Caki2 (cell line): ENCODE measurements at places on chromosomes 2 and 18.

- DNase-seq, result no peak
These were observed 136.0 kb downstream of the INSIG2 start for GRCh38 chr2:118223992-118224894.

- DNase-seq, result peak; percentile 88
These were observed 259.7 kb downstream of the LPIN1 start for GRCh38 chr2:12005886-12006681.

DNA sequence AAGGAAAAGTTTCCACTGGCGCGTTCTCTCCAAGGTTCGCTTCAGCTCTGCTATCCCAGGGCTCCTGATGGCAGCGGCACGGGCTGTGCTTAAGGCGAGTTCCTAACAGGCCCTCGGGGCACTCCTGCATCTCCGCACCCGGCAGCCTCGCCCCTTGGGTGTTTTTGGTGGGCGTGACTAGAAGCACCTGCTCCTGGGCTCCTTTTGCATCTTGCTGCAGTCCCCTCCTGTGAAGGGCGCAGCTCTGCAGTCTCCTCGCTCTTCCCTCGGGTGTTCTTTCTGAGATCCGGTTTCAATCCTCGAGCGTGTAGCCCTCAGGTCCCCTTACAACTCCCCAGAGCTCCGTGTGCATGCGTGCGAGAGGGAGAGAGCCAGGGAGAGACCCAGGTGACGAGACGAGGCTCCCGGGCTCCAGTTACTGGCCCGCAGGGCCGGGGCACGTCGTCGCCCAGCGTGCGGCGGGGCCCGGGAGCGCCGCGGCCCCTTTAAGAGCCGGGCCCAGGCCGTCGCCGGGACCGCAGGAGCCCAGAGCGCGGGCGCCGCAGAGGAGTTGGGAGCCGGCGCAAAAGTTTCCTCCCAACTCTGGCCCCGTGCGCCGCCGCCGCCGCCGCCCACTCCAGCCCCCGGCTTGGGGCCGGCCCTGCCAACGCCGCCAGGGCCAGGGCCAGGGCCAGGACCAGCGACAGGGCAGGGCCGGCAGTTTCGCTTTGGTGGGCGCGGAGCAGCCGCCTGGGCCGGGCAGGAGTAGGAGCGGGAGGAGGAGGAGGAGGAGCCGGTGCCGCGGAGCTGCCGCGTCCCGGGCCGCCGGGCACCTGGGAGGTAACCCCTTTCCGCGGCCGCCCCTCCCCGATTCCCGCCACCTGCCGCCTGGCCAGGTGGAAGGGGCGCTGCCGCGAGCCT lies at the start of gene PARD3B:
TSS of gene PARD3B (plus strand) at position 515 of the 900 bp plus-strand sequence. CDS start 525 bp downstream, outside the sequence.
- peak; percentile 82 for DNase-seq

DNA sequence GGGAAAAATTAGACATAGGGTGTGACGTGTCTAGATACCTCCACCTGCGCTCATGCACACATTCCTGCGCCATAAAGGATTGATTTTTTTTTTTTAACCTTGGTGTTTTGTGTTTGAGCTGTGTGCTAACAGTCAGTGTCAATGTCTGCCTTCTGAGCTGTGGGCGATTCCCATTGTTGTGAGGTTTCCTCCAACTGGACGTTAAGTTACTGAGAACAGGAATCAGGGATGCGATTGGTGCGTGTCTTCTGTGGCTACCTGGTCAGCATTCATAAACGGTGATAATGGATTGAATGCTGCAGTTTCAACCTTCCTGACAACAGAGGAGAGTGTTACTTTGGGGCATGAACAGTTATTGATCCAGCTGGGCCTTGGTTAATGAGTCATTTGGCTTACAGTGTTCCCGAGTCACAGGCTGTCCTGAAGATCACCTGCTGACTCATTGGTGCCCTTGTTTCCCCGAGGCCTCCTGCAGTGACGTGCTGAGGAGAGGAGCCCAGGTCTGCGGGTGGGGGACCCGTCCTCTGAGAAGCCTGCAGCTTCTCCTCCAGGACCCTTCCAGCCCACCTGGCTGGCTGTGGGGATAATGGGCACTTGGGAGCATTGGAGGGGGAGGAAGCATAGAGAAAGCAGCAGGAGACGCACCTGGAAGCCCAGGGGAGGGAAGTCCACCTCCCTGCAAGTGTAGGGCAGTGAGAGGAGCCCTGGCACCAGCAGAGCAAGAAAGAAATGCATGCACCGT lies 25.8 kb upstream of the CABYR start:
- DNase-seq, result peak; percentile 50

- peak; percentile 27 for DNase-seq
These were observed 61.2 kb downstream of the ACYP2 start for GRCh38 chr2:54176577-54176976.

- no peak for DNase-seq
These were observed 16.3 kb upstream of the SNED1 start for GRCh38 chr2:240981871-240982800.

DNA sequence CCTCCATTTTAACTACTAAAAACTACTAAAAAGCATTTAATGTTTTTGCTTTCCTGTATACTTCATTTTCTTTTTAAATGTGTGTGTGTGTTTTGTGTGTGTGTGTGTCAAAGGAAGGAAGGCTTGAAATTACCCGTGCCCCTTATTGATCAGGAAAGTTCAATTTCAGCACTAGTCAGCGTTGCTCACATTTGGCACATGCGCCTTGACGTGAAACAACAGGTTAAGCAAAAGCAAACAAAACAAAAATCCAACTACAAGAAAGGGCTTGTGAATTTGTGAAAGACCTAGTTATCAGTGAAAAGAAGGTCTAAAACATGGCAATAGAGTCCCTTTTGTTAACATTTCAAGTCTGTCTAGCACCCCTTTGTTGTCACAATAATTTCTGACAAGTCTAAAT lies 72.5 kb downstream of the KCNH7 start:
- DNase-seq, result no peak

GRCh38 chr2:178632729-178633128 lies 152.5 kb downstream of the PLEKHA3 start:
- no peak for DNase-seq

- no peak for DNase-seq
These were observed at the start of gene TXNDC2 for GRCh38 chr18:9885170-9886004. Gene TXNDC2, plus strand, starts transcription at chr18:9885973. Its CDS starts 708 bp downstream, at chr18:9886681.

- no peak for DNase-seq
These were observed 60.0 kb downstream of the LIPG start for GRCh38 chr18:49621717-49622351.

GRCh38 chr2:48147719-48148118 lies 241.4 kb upstream of the FBXO11 start:
- no peak for DNase-seq

GRCh38 chr18:10420561-10421352 lies 33.7 kb upstream of the APCDD1 start:
- no peak for DNase-seq

DNA sequence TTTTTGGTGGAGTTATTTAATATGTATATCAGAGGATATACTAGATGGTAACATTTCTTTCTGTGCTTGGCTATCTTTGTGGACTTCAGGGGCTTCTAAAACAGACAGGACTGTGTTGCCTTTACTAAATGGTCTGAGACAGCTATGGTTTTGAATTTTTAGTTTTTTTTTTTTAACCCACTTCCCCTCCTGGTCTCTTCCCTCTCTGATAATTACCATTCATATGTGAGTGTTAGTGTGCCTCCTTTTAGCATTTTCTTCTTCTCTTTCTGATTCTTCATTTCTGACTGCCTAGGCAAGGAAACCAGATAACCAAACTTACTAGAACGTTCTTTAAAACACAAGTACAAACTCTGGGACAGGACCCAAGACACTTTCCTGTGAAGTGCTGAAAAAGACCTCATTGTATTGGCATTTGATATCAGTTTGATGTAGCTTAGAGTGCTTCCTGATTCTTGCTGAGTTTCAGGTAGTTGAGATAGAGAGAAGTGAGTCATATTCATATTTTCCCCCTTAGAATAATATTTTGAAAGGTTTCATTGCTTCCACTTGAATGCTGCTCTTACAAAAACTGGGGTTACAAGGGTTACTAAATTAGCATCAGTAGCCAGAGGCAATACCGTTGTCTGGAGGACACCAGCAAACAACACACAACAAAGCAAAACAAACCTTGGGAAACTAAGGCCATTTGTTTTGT lies 52.7 kb downstream of the SMAD4 start:
- peak; percentile 38 for DNase-seq

DNA sequence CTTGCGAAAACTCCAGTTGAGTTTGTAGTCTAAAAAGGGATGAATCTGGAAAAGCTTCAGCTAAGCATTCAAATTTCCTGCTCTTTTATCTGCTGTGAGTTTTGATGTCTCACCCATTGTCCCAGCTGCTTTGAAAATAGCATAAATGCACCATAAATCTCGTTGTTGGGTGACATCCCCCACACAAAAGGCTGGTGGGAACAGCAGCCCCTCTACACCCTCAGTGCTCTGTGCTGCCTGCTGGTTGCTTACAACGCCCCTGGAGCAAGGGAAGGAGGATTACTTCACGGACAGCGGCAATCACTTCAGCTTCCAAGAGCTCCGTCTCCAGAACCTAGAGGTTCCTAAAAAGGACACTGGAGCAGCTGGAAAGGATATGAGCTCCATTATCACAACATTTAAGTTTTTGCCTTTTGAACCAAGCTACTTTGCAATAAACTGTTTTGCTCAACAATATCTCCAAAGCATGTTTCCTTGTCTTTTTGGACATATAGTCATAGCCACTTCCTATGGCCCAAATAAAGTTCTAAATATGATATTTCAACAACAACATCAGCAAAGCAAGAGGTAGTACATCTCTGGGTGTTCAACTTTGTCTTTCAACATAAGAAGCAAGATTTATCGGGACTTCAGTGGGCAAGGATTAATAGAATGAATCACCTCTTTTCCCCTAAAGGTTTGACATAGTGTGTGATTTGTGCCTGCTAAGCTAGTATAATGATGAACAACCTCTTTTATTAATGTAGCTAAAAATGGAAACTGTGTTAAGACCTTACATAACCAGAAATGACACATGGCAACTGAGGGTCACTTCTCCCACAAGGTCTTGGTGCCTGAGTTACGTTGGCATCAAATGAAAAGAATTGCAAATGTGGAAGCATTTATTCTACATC lies 413.5 kb downstream of the TXNL1 start:
- no peak for DNase-seq

DNA sequence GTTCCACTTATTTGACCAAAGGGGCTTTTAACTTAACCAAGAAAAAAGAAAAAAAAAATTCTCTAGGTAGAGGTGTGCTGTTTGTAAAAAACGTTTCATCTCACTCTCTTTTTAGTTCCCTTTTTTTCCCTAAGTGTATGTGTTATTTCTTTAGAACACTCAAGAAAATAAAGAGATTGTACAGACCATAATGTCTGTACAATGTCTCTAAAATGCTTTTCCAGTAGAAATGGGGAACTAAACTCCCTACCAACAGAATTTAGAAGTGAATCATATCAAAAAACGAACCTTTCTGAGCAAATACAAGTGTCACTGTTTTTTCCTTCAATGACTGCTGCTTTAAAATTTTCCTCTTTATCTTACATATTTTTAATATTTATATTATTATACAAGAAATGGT lies 72.0 kb downstream of the CDH7 start:
- no peak for DNase-seq

DNA sequence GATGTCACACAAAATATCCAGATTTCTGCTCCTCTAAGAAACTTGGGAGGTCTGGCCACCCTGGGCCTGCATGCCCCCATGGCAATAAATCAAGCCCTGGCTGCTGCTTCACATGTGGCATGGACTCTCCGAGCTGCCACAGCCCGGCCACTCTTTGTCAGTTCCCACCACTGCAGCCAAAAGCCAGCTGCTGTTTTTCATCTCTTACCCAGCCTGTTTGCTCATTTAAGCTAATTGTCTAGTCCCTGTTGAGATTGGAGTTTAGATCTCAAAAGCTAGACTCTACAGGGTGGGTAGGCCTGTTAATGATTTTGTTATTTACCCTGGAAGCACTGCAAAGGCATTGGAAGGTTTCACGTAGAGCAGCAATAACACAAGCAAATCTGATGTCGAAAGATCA lies 20.9 kb upstream of the ANXA4 start:
- no peak for DNase-seq

GRCh38 chr18:22928339-22928738 lies 4.8 kb upstream of the RBBP8 start:
- DNase-seq, result no peak

DNA sequence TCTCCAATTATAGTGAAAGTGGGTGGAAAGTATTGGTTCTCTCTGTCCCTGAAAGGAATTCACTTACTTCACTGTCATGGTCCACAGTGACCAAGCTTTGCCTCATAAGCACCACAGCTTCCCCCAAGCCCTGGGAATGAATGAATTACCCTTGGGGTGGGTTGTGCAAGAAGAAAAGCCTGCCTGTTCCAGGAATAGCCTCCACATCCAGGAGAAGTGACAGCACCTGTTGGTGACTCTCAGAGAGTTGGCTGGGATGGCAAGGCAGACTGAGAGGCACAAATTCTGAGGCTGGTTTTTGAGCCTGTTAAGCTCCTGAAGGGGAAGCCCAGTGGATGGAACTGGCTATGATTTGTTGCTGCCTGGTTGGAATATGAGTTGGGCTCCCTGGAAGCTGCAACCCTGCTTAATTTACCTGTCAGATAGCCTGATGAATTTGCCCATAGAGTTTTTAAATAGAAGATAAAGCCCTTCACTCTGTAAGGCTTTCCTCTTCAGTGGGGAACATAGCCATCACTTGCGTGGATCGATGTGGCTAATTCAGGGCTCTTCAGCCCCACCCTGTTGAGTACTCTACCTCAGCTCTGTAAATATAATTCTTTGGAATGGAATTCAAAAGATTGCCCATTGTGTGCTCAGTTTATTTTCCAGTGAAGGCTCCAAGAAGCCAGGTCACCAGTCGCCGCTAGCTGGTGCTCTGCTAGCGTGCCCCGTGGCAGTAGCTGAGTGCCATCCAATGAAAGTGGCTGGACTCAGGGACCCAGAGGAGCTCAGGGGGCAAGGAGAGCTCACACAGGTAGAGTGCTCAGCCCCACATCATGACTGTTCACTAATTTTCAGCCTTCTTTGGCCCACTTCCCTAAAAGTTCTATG lies 479.3 kb downstream of the IRS1 start:
- no peak for DNase-seq

DNA sequence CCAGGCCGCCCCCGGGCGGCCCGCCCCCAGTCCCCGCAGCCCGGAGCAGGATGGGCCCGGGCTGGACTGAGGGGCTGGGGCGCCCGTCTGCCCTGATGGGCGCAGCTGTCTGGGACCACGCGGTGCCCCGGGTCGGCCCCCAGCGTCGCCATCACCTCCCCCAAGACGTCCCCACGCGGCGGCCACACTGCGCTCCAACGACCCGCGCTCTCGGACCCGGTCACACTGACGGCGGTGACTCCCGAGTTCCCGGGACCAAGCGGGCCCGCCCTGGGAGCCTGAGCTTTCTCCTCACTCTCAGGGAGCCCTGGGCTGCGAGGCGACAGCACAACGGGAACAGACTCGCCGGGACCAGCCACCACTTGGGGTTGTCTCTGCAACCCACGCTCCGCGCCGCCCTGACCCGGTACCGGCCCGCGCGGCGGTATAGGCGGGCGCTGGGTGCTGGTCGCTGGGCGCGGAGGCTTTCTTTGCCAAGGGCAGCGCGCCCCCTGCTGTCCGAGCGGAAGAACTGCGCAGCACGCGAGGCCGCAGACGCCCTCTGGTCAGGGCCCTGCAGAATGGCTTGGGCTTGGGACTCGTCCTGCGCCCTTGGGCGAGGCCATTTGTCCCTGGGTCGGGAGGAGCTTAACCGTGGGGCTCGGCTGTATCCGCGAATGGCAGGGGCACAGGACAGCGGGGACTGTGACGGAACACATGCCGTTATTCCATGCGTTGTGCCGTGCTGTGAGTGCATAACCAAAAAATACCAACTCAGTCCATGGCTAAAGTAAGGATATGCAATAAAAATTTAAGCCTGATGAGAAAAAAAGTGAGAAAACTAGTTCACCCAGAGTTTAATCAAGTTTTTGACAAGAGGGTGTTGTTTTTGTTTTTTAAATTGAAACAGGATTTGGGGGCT lies 54.8 kb upstream of the ANKRD62 start:
- DNase-seq, result peak; percentile 83
